ENCODE measurements at places on chromosomes 2 and 18.

- peak; percentile 81 for DNase-seq
Observed at GRCh38 chr2:46119453-46119852, 177.8 kb upstream of the EPAS1 start.

- DNase-seq: no peak
Observed at GRCh38 chr2:128458505-128458904, 139.8 kb upstream of the HS6ST1 start.

- no peak for DNase-seq
Observed at GRCh38 chr2:167013227-167013626, 124.9 kb downstream of the XIRP2 start.

GRCh38 chr2:224689539-224689938 is 26.6 kb downstream of the CCDC195 start:
- DNase-seq: no peak

- DNase-seq: no peak
Observed at GRCh38 chr2:205292665-205293295, 389.5 kb upstream of the NRP2 start.
